ENCODE measurements at places on chromosomes 11 and 22.

GRCh38 chr11:24511511-24511910 lies 14.7 kb downstream of the LUZP2 start:
- no peak for DNase-seq

GRCh38 chr11:69431893-69432738 lies 49.3 kb upstream of the LINC01488 start:
- no peak for DNase-seq

- DNase-seq, result no peak
These were observed 7.4 kb downstream of the APOBEC3D start for GRCh38 chr22:39028281-39028680.

- no peak for DNase-seq
These were observed 8.7 kb upstream of the LTO1 start for GRCh38 chr11:69683764-69684333.

- no peak for DNase-seq
These were observed 124.5 kb downstream of the COMMD9 start for GRCh38 chr11:36164506-36165250.

DNA sequence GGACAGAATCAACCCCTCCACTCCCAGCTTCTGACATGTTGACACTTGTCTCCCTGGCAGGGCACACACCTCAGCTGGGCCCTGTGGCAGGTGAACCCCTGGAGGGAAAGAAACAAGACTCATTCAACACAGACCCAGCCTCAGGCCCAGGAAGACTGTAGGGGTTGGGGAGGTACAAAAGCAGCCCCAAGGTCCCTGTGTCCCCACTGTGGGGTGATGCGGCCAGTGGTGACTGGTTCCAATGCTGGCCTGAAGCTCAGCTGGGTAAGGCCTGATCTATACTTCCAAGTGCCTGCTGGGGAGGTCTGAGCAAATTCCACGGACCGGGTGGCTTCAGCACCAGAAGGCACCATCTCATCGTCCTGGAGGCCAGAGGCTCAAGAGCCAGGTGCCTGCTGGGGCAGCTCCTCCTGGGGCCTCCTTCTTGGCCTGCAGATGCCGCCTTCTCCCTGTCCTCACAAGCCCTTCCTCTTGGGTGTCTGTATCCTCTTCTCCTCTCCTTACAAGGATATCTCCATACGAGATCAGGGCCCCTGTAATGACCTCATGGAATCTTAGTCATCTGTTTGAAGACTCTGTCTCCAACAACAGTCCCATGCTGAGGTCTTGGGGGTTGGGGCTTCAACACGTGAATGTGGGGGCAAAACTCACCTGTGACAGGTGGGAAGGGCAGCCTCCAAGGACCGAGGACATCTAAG lies 1492.1 kb downstream of the BRD1 start:
- no peak for DNase-seq

GRCh38 chr11:8532475-8532874 lies 61.6 kb downstream of the STK33 start:
- no peak for DNase-seq

GRCh38 chr11:22635689-22636088 lies 10.1 kb upstream of the FANCF start:
- DNase-seq, result no peak

DNA sequence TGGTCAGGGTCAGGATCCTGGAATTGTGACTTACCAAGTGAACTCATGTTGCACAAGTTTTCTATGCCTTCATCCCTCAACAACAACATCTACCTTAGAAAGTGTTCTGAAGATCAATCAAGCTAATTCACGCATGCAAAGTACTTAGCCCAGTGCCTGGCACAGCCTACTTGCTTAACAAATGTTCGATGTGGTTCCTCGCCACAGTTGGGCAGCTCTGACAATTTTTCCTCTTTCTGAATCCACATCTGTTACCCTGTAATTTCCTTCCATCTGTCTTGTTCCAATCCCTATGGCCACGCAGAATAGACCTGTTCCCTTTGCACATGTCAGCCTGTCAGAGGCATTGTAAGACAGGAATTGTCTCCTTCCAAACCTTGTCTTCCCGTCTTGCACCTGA lies 1415.2 kb downstream of the TBC1D22A start:
- DNase-seq, result no peak
